ENCODE measurements at places on chromosomes 12 and 14.

DNA sequence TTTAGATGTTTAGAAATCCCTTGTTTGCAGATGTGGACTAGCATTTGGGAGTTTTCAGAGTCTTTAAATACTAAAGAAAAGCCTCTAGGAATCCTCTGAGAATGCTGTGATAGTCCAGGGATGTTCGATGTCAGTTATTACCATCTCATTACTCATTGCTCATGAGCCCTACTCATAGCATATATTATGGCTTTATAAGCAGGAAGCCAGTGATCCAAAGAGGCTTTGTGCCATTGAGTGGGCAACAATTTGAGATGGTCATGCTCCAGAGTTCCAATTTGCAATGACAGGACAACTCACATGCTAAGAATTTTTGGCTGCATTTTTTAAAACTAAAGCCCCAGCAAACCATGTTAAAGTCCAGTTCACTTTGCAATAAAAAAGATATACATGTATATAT is 163.0 kb downstream of the OTOGL start:
- no peak for DNase-seq

DNA sequence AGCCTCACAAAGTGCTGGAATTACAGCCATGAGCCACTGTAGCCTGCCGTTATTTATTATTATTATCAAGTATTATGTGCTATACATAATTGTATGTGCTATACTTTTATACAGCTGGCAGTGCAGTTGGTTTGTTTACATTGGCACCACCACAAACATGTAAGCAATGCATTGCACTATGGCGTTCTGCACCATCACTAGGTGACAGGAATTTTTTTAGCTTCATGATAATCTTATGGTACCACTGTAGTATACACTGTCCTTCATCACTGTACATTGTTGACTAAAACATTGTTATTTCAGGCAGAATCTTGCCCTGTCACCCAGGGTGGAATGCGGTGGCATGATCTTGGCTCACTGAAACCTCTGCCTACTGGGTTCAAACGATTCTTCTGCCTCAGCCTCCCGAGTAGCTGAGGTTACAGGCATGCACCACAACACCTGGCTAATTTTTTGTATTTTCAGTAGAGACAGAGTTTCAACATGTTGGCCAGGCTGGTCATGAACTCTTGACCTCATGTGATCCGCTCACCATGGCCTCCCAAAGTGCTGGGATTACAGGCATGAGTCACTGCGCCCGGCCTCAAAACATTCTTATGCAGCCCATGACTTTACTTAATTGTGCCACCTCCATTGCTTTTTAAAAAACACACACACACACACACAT is 17.1 kb downstream of the MRPL42 start:
- no peak for DNase-seq

DNA sequence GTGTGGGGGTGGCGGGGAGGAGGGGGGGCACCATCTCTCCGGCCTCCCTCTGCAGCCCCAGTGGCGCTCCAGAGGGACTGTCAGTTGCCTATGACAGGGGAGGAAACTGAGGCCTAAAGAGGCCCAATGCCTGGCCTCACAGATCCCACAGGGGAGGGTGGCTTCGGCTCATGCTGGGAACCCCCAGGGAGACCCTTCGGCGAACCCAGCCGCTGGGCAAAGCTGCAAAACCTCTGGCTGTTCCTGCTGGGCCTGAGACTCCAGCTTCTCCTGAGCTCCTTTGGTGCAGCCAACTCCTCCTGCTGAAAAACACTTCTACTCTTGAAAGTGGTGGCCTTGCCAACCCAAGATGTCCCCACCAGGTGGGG is 170.1 kb upstream of the RTL1 start:
- DNase-seq: no peak

GRCh38 chr12:109739747-109740693 is 26.4 kb downstream of the FAM222A start:
- DNase-seq: no peak

DNA sequence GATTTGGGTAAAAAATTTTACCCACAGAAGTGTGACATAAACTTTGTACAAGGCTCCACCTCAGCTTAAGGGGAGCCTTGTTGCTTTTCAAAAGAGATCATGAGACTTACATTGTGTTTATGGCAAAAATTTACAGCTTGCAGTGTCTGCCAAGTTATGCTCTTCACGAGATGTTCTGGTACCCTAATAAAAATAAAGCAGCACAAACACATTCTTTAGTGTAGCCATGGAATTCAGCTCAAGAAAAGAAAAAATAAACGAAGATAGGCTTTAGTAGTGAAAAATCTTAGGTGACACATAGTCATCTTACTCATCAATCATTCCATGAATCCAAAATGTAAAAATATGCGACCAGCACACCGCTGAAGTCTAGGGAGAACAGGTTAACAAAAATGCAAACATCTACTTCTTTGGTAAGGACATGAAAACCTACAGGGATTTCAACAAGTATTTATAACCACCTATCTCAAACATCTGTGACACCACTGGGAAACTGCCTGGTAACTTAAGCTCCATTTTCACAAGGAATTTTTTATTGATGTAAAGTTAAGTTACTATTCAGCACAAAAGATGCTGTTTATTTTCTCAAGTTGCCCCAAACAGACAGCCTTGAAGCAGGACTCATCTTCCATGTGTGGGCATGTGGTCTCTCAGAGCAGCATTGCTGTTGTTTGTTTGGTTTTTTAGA is 32.9 kb downstream of the DMAC2L start:
- no peak for DNase-seq

DNA sequence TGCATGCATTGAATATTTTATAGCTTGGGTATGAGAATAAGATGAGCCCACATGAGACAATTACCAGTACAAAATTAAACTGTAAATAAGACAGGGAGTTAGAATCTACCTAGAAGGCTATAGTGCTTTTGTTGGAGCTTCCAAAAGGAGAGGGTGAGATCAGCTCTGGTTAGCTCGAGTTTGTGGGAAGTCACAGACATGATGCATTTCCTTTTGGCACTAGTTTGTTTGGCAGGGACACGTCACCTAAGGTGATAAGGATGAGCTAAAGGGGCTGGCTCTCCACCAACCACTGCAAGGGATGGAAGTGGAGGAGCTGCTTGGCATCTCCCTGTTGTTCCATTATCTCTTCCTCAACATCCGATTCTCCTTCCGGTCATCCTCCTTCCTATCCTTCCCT is 48.5 kb upstream of the CPM start:
- DNase-seq: peak; percentile 34

DNA sequence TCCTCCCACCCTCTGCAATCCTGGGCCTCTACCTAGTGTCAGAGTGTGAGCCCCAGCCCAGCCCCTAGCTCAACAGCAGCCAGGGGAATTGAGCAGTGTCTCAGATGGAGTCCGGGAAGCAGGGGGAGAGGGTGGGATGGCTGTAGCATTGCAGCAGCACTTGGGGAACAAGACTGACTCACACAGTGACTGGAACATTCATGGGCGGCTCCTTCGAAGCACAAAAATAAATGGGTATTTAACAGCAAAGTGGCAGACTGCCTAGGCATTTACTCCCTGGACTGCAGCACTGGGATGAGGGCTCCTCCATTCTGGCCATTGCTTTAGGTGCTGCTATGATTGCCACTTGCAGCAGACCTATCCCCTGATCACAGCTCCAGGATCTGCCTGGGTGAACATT is 46.0 kb upstream of the STK38L start:
- no peak for DNase-seq

- DNase-seq: no peak
Measured at GRCh38 chr12:106720696-106721095, 53.8 kb upstream of the RIC8B start.

- no peak for DNase-seq
Measured at GRCh38 chr12:70963081-70963660, 42.6 kb upstream of the PTPRR start.

DNA sequence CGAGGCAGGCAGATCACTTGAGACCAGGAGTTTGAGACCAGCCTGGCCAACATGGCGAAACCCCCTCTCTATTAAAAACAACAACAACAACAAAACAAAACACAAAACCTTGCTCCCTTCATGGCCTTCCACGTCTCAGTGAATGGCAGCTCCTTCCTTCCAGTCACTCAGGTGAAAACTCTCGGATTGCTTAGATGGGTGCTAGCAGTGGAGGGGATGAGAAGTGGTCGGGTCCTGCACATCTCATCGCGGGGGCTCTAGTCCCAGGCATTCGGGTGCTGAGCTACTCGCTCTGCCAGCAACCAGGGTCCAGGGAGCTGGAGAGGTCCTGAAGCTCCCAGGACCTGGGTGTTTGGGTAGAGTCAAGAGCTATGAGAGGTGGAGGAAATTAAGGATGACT is 7.7 kb downstream of the SLC6A13 start:
- no peak for DNase-seq

DNA sequence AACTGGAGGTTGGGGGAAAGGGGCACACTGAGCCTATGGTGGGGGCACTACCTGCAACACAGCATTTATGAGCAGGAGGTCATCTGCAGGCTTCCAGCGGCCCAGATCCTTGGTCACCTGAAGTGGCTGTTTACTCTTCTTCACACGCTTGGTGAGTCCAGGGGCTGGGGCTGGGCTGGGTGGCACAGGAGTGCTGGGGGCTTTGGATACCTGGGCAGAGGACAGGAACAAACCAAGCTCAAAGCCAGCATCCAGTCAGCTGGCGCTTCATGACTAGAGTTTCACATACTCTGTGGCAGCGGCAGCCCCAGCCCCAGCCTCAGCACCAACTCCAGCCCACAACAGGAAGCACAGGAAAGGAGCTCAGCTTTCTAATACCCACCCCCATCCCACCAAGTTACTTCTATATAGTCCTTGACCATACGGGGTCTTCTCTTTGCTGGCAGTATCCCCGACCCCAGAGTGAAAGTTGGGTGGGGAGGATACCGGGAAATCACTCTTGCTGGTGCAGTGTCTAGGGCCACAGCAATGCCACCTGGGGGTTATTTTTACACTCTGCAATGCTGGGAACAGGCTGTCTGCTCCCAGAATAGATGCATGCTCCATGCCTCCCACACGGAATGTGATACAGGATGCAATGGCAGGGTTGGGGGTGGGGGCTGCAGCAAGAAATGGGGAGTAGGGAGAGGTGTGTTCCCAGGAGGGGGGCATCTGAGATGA is 3.1 kb downstream of the MCRS1 start:
- DNase-seq: no peak

GRCh38 chr12:40197590-40197989 is 27.2 kb upstream of the LRRK2 start:
- no peak for DNase-seq

- DNase-seq: no peak
Measured at GRCh38 chr14:58297412-58297761, 968 bp upstream of the ARID4A start.

DNA sequence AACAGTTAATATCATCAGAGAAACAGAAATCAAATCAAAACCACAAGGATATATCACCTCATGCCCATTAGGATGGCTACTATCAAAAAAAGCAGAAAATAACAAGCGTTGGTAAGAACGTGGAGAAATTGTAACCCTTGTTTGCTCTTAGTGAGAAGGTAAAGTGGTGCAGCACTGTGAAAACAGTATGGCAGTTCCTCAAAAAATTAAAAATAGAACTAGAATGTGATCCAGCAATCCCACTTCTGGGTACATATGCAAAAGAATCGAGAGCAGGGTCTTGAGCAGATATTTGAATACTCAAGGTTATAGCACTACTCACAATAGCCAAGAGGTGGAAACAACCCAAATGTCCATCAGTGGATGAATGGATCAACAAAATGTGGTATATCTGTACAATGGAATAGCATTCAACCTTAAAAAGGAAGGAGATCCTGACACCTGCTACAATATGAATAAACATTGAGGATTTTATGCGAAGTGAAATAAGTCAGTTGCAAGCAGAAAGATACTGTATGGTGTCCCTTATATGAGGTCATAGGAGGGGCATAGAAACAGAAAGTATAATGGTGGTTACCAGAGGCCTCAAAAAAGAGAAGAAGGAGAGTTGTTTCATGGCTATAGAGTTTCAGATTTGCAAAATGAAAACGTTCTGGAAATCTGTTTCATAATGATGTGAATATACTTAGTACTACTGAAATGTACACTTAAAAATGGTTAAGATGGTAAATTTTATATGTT is 131.0 kb upstream of the EEA1 start:
- no peak for DNase-seq

- DNase-seq: no peak
Measured at GRCh38 chr12:4648104-4648500, 749 bp downstream of the AKAP3 start.

DNA sequence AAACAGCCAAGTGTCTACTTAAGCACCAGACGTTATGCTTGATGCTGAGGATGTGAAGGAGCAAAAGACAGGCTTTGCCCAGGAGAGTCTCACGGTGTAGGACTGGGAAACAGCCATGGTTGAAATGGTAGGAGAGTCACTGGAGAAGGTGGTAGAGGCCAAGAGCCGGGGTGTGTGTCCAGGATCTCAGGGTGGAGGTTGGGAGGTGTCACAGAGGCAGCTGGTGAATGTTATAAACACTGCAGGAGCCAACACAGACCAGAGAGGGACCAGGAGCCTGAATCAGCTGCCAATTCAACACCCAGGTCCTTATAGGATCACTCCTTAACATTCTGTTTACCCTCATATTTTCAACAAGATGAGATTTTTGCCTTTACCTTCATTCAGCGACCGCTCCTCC is 7.5 kb downstream of the NID2 start:
- DNase-seq: no peak

DNA sequence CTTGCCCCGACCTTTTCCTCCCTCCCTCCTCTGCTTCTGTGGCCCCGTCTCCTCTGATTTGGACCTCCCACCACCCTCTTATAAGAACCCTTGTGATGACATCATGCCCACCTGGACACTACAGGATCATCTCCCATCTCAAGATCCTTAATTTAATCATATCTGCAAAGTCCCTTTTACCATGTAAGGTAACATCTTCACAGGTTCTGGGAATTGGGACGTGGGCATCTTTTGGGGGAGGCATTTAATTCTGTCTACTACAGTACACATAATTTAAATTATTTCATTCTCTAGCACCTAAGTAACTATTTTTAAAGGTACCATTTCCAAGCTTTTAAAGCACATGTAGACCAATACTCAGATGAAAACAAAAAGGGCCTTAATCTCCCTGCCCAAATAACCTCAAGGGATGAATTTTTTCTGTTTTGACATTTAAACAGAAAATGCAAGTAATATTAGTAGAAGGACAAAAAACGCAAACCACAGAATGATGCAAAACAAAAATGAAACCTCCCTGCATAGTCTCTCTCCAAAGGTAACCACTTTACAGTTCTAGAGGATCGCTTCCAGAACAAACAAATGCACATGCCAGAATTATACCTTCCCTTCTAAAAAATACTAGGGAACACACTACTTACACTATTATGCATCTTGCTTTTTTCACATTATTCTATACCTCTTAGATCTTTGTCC is 222.1 kb downstream of the AACS start:
- DNase-seq: no peak

DNA sequence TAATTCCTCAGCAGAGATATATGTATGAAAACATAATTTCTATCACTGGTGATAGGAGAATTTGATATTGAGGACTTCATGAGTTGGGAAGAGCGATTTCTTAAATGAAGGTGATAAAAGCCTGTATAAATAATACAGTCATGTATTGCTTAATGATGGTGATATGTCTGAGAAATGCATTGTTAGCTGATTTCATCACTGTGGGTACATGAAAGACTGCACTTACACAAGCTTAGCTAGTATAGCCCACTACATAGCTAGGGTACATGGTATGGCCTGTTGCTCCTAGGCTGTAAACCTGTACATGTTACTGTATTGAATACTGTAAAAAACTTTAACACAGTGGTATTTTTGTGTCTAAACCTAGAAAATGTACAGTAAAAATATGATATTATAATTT is 63.4 kb downstream of the ANO4 start:
- no peak for DNase-seq

All from foreskin keratinocyte (primary cell).